ENCODE measurements at places on chromosomes 7 and 10.

- DNase-seq: no peak
Observed at GRCh38 chr10:127854769-127855590, 37.8 kb downstream of the CLRN3 start.

- DNase-seq: no peak
Observed at GRCh38 chr7:87404674-87405073, 59.2 kb downstream of the CROT start.

DNA sequence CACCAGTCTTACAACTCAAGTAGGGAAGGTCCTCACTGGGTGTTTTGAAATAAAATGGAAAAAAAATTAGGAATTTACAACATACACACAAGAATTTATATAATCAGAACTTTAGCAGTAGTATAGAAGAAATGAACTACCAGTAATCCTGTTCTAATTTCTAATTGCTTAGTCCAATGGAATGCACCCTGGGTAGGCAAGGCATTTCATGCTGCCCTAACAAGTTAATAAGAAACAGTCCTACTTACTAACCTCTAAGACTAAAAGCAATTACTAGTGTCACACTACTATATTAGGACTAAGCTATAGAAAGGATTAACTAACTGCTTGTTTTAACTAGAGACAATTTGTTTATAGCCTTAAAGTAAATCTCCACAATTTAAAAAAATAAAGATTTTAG, 158.1 kb downstream of the BTAF1 start:
- DNase-seq: no peak

- no peak for DNase-seq
Observed at GRCh38 chr10:102935939-102936605, 18.0 kb downstream of the CNNM2 start.

- peak; percentile 8 for DNase-seq
Observed at GRCh38 chr7:8379264-8379663, 54.1 kb upstream of the NXPH1 start.

DNA sequence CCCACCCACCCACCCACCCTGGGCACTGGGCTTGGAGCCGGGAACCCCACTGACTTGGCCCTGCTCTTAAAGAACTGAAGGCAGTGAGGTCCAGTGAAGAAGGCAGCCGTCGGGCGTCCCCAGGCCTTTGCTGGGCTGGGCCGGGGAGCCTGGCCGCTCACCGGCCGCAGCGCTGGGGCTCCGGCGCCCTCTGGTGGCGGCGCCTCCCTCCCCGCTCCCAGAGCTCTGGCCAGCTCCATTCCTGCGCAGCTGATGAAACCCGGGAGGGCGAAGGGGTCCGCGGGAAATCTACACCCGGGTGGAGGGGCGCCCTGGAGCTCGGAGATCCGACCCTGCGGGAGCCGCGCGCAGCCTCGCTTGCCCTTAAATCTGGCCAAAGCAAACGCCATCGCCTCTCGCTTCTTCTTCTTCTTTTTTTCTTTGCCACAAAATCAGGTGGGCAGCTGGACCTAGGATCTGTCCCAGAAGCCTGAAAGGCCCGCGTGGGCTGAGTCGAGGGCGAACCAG, 1.7 kb upstream of the CXCL12 start:
- peak; percentile 66 for DNase-seq

- no peak for DNase-seq
Observed at GRCh38 chr10:113576852-113577251, 24.0 kb downstream of the HABP2 start.

- no peak for DNase-seq
Observed at GRCh38 chr7:30596721-30597120, 2.0 kb downstream of the GARS1 start.

DNA sequence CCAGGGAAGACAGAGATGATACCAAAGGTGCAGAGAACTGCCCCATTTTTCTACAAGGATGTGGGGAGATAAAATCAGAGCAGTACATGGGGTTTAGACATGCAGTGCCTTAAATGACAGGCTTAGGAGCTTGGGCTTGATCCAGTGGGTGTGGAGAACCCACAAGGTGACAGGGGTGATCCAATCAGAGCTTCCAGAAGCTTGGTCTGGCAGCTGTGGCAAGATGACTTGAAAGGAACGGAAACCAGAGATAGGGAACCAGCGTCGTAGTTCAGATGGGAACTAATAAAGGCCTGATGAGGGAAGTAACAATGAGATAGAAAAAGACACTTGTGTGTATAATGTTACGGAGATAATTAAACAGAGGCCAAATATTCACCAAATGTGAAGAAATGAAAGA, 80.7 kb downstream of the SLC37A3 start:
- DNase-seq: no peak
